ENCODE measurements at places on chromosomes 1 and 21.

DNA sequence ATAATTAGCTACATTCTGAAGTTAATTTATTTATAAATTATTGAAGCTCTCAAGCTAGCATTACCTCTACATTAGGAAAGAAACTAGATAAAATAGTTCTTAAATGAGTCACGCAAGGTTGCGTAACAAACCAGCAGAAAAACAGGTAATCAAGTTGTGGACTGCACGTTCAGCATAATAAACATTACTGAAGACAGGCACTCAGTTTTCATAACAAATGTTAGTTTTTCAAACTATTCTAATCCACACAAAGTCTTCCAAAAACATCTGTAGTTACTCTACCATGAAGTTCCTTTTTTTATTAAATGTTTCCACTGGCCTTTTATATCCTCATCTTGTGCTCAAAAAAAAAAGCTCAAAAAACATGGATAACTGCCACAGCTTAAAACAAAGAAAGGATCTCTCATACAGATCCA is 1.3 kb downstream of the TOR1AIP2 start:
- no peak for DNase-seq

- DNase-seq: no peak
Measured at GRCh38 chr1:117308311-117308916, 58.8 kb upstream of the MAN1A2 start.

DNA sequence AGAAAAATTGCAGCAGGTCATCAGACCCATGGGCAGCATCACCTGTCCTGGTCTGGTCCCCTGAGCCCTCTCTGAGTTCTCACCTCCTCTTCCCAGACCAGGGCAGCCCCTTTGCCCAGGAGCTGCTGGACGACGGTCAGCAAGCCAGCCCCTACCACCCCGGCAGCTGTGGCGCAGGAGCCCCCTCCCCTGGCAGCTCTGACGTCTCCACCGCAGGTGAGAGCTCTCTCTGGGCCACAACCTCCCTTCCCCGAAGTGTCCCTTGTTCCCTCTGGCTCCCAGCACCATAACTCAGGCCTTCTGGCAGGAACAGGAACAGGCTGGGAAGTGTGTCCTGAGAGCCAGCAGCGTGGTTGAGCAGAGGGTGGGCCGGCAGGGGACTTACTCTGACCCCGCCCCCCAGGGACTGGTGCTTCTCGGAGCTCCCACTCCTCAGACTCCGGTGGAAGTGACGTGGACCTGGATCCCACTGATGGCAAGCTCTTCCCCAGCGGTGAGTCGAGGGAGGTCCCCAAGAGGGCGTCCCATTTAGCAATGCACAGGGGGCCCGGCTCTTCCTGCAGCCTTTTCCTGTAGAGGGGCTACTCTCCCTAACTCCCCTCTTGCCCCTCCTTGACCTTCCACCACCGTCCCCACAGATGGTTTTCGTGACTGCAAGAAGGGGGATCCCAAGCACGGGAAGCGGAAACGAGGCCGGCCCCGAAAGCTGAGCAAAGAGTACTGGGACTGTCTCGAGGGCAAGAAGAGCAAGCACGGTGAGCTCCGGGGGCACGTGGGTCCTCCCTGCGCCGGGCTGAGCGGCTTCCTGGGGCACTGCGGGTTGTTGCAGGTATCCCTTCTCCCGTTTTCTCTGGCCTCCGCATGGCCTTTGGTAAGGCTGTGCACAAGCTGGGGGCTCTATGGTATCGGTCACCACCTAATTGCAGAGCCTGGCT is 2.4 kb downstream of the ELF3 start:
- no peak for DNase-seq

- no peak for DNase-seq
Measured at GRCh38 chr1:85245891-85246290, 13.6 kb downstream of the C1orf52 start.

GRCh38 chr21:17901458-17902079 is 82.4 kb upstream of the C21orf91 start:
- no peak for DNase-seq

DNA sequence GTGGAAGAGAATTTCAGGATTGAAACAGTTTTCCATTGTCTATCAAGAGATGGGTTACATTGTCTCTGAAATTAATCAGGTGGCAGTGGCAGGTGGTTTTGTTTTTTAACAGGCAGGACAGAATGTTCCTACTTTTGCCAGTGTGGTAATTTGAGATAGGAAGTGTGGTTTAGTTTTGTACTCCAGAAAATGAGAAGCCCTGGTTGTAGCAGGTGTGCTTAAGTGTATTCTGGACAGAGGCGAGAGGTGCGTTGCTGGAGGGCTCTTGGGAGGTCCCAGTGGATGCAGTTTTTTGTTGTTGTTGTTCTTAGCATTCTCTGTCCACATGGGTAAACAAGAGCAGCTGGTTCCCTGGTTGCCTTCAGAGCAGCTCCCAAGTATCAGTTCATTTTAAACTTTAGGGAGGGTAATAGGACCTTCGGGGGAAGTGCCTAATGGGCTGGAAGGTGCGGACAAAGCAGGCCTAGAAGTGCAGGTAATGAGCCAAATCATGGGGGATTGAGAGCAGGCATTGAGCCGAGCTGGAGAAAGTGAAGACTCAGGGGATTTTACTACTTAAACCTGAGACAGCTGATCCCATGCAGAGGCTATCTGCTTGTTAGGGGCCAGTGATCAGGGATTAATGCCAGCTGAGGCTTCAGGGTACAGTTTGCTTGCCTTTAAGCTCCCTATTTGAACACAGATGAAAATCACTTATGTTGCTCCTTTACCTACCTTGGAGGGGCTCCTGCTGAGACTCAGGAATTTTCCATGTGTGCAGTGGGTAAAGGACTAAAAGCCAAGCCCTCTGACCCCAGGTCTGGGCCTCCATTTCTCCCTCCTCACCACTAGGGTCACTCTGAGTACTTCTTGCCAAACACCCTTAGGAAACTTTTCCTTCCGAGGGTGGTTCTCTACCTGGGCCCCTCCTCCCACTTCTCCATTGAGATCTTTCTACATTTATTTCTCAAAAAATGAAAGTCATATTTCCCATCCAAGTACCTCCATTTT is 6.1 kb downstream of the PFKFB2 start:
- no peak for DNase-seq

DNA sequence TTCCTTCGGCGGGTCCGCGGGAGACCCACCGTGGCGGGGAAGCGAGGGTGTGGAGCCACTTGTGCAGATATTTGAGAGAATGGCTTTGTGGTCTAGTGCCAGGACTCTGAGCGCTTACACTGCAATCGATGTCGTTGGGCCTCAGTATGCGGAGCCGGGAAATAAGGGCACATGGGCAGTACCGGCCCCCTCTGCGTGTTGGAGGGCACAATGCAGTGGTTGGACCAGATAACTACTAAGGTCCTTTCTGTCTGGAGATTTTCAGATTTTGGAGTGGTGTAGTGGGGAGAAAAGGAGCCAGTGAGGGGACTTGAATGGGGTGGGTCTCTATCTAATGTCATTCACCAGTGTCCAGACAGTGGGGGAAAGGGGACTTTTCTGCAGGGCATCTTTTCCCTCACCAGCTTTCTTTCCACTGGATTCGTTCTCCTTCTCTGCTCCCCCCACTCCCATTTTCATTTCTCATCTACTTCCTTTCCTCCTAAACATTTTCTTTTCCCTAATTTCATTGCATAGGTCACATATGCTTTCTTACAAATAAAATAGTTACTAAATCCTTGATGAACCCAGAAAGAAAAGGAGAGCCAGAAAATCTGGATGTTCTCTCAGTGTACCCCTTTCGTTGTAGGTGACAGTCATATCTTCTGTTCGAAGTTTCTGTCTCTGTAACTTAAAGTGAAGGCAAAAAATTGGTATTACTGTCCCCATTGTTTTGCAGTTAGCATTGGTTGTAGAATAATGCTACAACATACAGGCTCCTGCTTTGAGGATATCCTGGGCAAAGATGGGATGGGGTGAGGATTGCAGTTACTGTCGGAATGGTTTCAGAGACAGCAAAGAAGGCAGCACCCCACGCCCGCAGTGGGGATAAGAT is 1.4 kb downstream of the ATF3 start:
- no peak for DNase-seq

DNA sequence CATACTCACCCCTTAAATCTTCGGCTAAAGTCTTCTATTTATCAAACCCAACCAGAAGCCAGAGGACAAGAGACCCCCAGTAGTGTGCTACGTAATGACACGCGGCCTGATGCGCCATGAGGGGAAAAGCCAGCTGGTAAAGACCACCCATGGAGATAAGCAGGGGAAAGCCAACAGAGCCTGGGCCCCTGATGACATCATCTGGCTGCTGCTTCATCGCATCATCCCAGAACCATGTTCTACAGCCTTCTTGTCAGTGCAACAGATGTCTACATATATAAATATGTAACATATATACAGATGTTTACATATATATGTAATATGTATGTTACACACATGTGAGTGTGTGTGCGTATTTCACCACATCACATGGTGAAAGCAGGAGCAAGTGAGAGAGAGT is 81.7 kb upstream of the VANGL1 start:
- DNase-seq: no peak

Data from cerebellum (tissue), 4 donors.